ENCODE measurements at places on chromosomes 4 and X.

DNA sequence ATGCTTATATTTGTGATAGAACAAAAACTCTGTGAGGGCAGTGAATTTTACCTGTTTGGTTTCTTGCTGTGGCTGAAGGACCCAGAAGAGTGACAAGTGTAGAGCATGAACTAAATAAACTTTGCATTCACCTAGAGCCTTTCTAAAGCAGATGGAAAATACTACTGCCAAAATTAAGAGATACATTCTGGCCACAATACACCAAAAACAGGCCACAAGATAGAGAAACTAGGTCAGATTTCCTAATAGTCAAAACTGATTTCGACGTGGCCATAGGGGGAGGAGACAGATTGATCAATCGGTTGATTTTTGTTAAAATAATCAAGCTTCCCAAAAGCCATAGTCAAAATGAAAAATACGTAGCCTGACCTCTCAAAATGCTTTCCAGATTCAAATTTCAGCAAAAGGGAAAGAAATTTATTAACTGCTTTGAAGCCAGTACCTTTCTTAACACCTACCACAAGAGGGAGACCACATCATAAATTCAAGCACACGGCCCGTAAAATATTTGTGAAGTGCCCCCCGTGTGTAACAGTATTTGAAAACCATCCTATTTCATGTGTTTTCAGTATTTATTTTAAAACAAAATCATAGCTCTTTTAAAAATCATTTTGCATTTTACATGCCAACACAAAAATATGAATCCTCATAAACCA, 132.4 kb downstream of the CORIN start:
- DNase-seq: no peak

- DNase-seq: no peak
Observed at GRCh38 chr4:150243932-150244331, 165.7 kb downstream of the DCLK2 start.

DNA sequence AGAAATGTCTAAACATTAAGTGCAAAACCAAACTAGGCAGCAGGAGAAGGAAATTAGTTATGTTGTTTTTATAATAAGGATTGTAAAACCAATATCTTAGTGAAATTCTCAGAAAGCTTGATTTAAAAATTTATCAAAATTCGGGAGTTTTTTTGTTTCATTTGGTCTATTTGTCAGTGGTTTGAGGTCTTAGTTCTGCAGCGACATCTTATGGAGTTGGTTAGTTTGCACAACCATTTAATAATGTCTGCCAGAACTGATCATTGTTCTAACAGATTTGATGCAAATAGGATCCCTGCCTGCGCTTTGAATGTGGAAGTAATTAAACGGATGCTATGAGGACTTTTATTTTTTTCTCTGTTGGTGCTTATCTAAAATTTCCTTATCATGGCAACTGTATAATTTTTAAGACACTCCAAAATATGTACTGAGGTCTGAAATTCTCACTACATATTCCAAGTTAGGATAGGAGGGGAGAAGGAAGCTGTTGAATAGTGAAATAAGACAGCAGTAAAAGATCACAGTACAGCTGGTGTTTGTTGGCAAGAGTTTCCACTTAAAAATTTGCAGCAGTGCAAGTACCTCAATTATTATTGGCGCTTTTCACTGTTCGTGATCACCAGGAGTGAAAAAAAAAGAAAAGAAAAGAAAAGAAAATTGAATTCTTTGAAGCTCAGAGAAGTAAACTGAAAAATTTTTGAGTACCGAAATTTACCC, 2521.4 kb downstream of the ARAP2 start:
- DNase-seq: no peak

GRCh38 chrX:110257889-110258288, 60.0 kb downstream of the AMMECR1 start:
- DNase-seq: no peak

- no peak for DNase-seq
Observed at GRCh38 chr4:91064157-91064853, 937.1 kb downstream of the CCSER1 start.

DNA sequence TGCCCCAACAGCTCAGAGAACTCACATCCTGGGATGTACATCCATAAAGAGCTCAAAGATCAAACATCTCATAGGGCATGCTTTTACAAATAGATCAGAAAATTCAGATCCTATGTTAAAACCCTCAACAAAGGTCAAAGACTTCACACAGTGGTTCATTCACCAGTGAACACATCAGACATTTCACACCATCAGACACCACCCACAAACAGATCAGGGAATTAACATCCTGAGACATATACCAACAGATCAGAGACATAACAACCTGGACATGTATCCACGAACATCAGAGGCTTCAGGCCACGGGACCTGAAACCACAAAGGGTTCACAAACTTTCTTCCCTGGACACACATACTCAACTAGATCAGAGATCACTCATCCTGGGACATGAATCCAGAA, 23.4 kb downstream of the SUV39H1 start:
- DNase-seq: no peak

DNA sequence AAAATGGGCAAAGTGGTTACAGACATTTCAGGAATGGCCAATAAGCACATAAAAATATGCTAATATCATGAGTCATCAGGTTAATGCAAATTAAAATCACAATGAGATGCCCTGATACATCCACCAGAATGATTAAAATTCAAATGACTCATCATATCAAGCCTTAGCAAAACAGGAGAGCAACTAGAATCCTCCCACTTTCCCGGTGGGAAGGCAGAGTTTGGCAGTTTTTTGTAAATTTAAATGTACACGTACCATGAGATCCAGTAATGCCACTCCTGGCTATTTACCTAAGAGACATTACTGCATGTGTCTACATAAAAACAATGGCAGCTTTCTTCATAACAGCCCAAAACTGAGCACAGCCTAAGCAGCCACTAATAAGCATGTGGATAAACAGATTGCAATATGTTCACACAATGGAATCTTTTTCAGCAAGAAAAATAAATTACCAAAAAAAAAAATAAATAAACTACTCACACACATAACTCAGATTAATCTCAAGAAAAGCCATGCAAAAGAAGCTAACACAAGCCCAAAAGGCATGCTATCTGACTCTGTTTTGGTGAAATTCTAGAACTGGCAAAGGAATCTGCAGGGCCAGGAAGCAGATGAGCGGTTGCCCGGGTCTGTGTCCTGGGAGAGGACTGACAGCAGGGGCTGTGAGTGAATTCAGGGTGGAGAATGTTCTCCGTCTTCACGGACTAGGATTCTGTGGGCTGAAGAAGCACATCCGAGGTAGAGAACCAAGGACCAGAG, 48.8 kb downstream of the AFAP1 start:
- peak; percentile 61 for DNase-seq

DNA sequence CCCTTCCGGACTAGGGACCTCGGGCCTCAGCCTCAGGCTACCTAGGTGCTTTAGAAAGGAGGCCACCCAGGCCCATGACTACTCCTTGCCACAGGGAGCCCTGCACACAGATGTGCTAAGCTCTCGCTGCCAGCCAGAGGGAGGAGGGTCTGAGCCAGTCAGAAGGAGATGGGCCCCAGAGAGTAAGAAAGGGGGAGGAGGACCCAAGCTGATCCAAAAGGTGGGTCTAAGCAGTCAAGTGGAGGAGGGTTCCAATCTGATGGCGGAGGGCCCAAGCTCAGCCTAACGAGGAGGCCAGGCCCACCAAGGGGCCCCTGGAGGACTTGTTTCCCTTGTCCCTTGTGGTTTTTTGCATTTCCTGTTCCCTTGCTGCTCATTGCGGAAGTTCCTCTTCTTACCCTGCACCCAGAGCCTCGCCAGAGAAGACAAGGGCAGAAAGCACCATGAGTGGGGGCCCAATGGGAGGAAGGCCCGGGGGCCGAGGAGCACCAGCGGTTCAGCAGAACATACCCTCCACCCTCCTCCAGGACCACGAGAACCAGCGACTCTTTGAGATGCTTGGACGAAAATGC, at the start of gene WAS:
WAS (plus strand) TSS at position 389 of the 572 bp plus-strand sequence; CDS start at position 444, 55 bp downstream.
- DNase-seq: no peak

GRCh38 chrX:16140983-16141382, 17.6 kb downstream of the GRPR start:
- DNase-seq: no peak

- DNase-seq: no peak
Observed at GRCh38 chr4:126869967-126870366, 762.8 kb upstream of the INTU start.

DNA sequence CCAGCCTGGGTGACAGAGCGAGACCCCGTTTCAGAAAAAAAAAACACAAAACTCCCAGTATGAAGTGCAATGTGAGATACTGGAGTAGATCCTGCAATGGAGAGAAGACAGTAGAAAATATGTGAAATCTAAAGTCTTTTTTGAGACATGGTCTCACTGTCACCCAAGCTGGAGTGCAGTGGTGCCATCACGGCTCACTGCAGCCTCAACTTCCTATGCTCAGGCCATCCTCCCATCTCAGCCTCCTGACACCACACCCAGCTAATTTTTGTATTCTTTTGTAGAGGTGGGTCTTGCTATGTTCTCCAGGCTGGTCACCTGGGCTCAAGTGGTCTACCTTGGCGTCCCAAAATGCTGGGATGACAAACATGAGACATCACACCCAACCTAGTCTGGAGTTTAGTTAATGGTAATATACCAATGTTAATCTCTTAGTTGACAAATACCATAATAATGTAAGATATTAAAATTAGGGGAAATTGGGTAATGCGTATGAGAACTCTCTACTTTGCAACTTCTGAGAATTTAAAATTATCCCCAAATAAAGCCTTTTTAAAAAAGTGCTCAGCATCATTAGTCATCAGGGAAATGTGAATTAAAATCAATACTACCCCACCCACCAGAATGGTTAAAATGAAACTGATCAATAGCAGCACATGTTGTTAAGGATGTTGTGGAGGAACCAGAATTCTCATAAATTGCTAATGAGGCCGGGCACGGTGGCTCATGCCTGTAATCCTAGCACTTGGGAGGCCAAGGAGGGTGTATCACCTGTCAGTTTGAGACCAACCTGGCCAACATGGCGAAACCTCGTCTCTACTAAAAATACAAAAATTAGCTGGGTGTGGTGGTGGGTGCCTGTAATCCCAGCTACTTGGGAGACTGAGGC, 15.0 kb downstream of the RBMX start:
- DNase-seq: no peak

- DNase-seq: no peak
Observed at GRCh38 chr4:99934891-99935290, 11.5 kb downstream of the DNAJB14 start.

- no peak for DNase-seq
Observed at GRCh38 chrX:135531813-135532212, 11.4 kb downstream of the INTS6L start.

- DNase-seq: no peak
Observed at GRCh38 chr4:2289955-2290333, 28.0 kb upstream of the MXD4 start.

GRCh38 chr4:80237992-80238391, 28.5 kb upstream of the FGF5 start:
- peak; percentile 78 for DNase-seq

DNA sequence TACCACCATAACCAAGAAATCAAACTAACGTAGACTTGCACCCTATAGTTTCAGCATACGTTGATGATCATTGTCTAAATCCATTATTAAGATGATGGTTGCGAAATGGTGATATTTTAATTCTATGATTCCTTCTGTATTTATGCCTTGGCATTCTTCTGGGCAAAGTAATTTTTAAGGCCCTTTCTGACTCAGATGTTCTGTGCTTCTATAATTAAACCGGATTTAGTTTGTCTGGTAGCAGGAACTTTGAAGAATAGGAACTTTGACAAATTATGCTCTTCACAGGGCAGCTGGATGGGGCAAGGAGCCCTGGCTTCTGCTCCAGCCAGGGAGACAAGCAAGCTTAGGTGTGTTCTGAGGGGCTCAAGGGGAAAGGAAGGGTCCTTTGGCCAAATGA, 23.8 kb upstream of the PLAC1 start:
- DNase-seq: no peak

DNA sequence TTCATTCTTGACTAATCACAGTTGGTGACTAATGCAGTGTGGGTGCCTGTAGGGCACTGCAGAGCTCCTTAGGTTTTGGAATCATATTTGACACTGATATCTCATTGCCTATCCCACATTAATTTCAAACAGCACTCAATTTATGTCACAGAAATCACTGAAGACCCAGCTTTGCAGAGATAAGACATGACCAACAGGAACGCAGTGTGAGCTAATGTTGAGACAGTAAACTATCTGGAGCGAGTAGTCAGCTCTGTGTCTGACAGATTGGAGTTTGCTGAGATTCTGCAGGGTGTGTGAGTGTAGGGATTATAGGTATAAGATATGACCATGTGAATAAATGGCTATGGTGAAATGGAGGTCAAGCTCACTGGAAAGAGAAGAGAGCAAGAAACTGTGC, 1586.1 kb upstream of the AGA start:
- DNase-seq: no peak

DNA sequence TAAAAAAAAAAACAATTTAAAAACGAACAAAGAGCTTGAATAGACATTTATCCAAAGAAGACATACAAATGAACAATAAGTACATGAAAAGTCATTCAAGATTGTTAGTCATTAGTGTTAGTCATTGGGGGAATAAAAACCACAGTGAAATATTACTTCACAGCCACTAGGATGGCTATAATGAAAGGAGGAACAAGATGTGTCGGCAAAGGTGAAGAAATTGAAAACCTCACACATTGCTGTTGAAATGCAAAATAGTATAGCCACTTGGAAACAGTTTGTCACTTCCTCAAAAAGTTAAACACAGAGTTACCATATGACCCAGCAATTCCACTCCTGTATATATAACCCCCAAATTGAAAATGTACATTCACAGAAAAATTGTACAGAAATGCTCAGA, 45.2 kb upstream of the SLC39A8 start:
- no peak for DNase-seq

DNA sequence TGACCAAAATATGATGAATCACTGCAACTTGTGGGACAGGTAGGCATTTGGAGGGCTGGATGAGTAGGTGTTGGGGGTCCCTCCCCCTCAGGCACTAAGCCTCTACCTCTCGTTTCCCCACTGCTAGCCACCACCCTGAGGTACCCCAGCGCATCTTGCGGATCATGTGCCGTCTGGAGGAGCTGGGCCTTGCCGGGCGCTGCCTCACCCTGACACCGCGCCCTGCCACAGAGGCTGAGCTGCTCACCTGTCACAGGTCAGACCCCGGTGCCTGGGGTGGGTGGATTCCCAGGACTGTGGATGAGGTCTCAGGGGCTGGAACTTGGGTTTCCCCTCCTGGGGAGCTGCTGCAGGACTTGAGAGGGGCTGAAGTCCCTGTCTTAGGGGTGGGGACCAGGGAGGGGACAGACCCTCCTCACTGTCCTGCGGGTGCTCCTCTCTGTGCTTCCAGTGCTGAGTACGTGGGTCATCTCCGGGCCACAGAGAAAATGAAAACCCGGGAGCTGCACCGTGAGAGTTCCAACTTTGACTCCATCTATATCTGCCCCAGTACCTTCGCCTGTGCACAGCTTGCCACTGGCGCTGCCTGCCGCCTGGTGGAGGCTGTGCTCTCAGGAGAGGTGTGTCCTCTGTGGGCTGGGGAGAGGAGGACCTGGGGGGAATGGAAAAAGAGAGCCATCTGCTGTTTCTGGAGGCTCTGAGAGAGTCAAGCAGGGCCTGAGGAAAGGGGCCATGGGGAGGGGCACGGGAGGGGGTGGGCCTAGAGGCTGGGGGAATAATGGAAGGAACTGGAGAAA, 10.1 kb upstream of the ERAS start:
- DNase-seq: no peak

Data from AG09319 (cell line).